T follicular helper cell (primary cell): ENCODE measurements at places on chromosomes 7 and 10.

DNA sequence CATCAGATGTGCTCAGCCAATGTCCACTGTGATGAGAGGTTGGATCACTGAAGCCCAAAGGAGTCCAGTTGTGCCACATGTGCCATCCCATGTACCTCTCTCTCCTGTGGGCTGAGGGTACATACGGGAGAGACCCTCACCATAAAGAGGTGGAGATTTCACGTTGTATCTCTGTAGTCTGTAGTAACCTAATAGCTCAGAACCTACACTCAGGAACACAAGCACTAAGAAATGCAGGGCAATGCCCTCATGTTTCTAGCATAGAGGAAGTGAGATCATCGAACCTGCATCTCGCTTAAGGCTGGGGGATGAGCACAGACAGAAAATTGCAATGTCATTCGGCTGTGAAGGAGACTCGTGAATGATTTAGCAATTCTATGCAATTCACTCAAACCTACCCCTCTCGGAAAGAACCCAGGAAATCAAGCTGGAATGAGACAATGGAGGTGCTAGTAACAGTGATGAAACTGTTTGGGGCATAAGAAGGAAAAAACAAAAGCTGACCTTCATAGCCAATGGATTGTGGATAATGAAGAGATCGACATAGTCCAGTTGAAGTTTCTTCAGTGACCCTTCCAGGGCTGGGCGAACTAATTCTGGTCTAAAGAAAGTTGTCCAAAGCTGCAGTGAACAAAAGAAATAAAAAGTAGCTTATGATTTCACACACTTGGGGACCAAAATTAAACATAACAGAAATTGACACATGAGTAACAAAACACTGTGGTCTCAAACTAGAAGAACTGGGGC lies 80.3 kb upstream of the UCN3 start:
- DNase-seq, result no peak

DNA sequence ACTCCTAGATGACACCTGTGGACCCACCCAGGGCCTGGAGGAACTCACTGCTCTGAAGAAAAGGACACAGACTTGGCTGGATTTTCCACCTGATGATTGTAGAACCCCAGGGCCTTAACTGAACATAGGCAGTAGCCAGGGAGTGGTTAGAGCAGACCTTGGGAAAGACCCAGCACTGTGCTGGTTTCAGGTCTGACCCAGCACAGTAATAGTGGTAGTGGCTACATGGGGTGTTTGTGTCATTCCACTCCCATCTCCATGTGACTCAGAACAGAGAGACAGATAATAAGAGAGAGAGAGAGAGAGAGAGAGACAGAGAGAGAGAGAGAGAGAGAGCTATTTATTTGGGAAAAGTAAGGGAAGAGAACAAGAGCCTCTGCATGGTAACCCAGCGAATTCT lies 239.1 kb upstream of the MEOX2 start:
- no peak for DNase-seq

GRCh38 chr10:986881-987619 lies 1.2 kb upstream of the GTPBP4 start:
- no peak for DNase-seq

- DNase-seq, result no peak
These were observed 116.5 kb downstream of the ZNF438 start for GRCh38 chr10:30915146-30915545.

- DNase-seq, result no peak
These were observed 711.1 kb downstream of the SUGCT start for GRCh38 chr7:40845943-40846342.

- DNase-seq, result no peak
These were observed 11.3 kb downstream of the ACADSB start for GRCh38 chr10:123019941-123020703.

GRCh38 chr7:103811997-103812396 lies 177.5 kb downstream of the RELN start:
- no peak for DNase-seq

DNA sequence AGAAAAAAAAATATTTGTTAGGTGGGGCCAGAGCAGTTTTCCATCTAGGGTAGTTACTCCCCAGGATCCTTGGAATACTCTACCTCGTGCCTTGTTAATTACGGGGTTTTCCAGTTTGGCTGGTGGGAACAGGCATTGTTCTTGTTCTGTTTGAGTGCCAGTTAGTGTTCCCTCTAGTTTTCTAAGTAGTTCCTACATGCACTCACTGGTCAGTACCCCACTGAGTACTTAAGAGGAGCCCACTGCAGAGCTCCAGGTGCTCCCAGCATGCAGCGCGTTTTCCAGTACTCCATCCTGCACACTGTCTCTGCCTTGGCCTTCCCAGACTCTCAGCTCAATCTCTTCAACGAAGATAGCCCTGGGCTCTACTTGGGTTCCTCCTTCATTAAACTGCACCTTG lies 58.0 kb downstream of the AHCYL2 start:
- DNase-seq, result no peak

DNA sequence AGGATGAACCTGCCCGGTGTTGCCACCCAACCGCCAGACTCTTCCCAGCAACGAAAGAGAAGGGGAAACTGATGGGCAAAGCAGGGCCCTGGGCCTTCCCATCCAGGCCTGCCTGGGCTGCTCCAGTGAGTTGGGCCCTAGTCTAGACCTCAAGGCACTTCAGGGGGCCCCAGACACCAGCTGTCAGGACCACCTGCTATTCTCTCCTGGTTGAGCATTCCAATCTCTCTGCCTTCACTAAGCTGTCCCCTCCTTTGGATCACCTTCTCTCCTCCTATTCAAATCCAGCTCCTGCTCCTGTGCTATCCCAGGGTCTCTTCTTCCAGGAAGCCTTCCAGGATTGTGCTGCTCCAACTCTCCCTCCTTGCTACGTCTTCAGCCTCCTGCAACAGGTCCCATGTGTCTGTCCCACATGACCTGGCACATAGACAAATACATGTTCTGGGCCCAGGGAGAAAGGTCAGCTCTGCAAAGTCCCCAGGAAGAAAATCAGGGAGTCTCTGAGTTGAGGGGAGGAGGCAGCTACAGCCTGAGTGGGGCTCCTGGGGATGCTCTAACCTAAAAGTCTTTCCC lies 3.1 kb downstream of the STX1A start:
- no peak for DNase-seq

DNA sequence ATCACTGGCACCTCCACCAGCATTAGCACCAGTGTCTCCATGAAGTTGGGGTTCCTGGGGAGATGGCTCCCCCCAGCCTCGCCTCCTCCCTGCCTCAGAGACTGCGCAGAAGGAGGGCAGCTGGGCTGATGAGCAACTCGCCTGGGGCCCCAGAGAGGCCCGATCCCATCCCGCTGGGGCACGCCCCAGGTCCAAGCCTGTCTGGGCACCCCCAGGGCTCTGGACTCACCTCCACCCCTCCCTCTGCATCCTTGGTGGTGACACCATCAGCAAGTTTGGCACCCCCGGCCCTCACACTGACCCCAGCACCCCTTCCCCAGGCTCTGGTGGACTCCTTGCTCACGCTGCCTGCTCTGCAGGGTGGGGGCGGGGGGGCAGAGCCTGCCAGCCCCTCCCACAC lies 89.5 kb downstream of the LHPP start:
- no peak for DNase-seq

DNA sequence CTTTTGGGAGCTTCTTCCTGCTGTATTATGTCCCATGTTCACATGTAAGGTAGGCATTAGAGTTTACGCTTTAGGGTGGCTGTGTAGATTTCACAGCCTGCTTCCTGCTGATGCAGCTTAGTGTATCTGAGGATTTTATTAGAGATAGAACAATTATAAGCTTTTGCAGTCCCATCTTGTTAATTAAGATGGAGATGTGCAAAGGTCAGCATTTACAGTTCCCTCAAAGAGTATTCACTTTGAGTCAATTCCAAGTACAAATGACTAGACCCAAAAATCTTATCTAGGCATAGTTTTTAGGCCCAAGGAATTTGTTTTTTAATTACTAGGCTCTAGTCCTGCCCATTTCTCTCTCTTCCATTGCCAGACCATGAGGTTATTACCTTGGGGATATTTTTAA lies 239.9 kb upstream of the PHF14 start:
- no peak for DNase-seq

GRCh38 chr7:70457482-70457881 lies 674.5 kb upstream of the GALNT17 start:
- DNase-seq, result no peak

DNA sequence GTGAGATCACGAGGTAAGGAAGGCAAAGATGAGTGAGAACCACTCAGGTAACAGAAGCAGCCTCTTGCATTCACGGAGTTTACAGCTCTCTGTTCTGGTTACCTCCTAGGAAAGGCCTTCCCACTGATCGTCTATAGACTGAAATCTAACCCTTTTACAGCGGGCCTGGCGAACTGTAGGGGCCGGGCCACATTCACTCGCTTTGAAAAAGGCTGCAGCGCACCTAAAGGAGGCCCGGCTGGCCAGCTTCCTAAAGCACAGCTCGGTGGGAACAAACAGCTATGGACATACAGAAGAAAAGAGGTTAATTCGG lies 565 bp downstream of the ATP5MK start:
- no peak for DNase-seq

DNA sequence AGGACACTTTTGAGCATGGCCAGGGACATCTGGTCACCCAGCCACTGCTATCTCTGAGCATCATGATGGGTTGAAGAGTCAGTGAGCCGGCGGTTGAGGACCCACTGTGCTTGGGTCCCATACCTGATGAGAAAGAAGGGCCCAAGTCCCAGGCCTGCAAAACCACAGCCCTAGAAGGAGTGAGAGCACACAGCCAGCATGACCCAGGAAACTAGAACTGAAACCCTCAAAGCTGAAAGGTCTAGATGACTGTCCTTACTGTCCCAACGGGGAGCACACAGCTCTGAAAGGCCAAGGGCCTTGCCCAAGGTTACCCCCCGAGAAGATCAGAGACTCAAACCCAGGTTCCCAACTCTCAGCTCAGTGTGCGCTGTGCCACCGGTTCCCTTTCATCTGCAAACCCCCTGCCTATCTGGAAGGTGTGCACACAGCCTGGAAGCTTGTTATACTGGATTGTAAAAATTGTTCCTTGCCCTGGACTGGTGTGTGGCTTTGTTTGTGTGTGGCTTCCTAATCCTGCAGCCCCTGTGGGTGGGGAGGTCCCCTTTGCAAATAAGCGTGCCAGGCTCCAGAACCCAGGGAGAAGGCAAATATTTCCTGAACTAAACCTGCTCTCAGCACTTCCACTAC lies 22.6 kb upstream of the PSAP start:
- DNase-seq, result no peak

- DNase-seq, result no peak
These were observed 84.9 kb downstream of the RPS24 start for GRCh38 chr10:78118591-78118990.

GRCh38 chr10:121425623-121426022 lies 172.6 kb downstream of the FGFR2 start:
- DNase-seq, result no peak

- no peak for DNase-seq
These were observed 1.3 kb downstream of the ADAM22 start for GRCh38 chr7:87935384-87935706.

DNA sequence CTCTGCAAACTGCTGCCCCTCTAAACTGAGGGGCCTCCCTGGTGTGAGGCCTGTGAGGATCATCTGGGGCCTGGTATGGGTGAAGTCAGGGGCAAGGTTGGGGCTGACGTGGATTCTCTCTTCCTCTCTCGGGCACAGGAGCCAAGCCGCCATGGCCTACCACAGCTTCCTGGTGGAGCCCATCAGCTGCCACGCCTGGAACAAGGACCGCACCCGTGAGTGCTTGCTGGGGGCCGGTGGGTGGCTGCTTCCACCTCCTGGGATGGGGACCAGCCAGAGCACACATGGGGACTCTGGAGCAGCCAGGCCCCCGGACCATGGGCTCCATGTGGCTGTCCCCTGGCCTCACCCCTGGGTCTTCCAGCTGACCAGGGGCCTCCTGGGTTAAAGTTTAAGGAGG lies 11.0 kb downstream of the ARPC1B start:
- no peak for DNase-seq

DNA sequence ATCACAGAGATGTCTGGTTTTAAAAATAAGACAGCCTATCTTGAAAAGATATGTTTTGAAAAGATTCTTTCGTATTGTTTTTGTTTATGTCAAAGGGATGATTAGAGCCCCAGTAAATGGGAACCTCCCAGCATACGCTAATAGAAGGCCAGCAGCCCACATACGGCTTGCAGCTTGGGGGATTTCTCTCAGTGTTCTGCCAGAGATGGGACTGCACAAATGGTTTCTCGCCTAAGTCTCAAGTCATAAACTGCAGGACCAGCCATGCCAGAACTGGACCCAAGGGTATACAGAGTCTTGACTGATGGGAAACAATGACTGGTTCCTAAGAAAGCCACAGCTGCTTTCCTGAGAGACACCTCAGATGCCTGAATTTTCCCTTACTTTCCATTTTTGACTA lies 306.9 kb upstream of the DGKB start:
- no peak for DNase-seq

- no peak for DNase-seq
These were observed 86.6 kb downstream of the FRMPD2 start for GRCh38 chr10:48187713-48188485.

DNA sequence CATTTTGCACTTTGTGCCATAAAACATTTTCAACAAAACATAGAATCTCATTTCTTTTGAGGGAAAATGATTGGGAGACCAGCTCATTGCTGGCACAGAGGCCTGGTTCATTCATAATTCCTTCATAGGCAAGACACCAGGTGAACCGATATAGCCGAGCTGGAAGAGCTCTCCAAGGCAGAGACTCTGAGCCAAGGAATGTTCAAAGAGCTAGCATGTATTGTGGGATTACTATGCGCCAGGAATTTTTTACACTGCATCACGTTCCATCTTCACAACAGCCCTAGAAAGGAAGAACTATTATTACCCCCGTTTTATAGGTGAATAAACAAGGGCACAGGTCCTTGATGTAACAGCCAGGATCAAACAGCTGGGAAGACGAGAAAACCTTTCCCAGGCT lies 2.1 kb upstream of the IL6 start:
- DNase-seq, result no peak

DNA sequence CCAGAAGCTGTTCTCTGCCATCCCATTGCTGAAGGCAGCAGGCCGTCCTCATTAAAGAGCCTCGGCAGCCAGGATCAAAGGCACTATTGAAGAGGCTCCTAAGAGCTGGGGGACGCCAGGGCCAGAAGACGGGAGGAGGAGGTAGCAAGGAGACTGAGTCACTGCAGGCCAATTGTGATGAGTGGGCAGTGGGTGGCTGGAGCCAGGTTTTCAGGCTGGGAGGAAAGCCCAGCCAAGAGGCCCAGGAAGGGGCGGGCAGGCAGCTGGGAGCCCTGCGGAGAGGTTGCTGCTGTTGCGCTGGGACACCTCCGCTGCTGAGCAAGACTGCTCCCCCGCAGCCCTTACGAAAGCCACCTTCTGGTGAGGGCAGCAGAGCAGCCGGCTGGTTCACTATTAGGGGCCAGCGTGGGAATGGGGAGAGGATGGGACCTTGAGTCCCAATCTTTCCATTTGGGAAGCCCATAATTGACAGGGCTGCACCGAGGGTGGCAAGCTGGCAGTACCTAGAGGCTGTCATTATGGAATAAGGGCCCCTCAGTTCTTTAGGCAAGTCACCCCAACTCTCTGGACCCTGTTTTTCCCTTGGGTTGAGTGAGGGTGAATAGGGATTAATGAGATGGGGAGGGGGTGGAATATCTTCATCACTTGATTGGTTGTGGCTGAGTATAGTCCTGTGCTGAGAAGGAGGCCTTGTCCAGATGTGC lies 48.4 kb downstream of the UNC5B start:
- no peak for DNase-seq
